Natural killer cell treated with Interleukin-12 subunit alpha and Interleukin-12 subunit beta and Interleukin-15 and Interleukin-18, amount 100 ng/mL, for 72 hours (primary cell): ENCODE measurements at places on chromosomes 3 and 15.
A peak's percentile ranks its signal among the peaks of the same experiment; 100 is the strongest.

GRCh38 chr3:65013053-65013452 lies 325.3 kb upstream of the ADAMTS9 start:
- DNase-seq: no peak

DNA sequence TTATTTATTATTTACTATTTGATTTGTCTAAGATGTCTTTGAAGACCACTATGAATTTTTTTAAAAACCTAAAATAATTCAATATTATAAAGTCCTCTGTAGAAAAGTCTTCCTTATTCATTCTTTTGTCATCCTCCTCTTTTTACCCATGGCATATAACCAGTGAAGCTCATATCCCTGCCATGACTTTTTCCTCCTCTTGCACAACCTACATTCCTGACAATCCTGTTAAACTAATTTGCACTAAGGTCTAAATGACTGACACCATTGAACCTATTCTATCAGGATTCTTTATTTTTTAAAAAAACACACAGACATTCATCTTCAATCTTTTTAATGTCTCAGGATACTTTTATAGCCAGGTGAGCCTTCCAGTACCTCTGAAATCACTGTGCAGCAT lies 159.9 kb upstream of the SLC2A2 start:
- DNase-seq: no peak

DNA sequence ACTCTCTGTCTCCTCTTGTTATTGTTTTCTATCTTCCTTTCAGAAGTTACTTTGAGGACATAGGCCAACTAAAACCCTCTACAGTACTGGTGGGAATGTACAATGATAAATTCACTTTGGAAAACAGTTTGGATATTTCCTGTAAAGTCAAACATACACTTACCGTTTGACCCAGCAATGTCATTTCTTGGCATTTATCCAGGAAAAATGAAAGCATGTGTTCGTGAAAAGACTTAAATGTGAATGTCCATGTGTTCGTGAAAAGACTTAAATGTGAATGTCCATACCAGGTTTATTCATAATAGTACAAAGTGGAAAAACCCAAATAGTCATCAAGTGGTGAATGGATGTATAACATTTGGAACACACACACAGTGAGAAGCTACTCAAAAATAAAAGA lies 361.5 kb upstream of the DPH6 start:
- DNase-seq: no peak

DNA sequence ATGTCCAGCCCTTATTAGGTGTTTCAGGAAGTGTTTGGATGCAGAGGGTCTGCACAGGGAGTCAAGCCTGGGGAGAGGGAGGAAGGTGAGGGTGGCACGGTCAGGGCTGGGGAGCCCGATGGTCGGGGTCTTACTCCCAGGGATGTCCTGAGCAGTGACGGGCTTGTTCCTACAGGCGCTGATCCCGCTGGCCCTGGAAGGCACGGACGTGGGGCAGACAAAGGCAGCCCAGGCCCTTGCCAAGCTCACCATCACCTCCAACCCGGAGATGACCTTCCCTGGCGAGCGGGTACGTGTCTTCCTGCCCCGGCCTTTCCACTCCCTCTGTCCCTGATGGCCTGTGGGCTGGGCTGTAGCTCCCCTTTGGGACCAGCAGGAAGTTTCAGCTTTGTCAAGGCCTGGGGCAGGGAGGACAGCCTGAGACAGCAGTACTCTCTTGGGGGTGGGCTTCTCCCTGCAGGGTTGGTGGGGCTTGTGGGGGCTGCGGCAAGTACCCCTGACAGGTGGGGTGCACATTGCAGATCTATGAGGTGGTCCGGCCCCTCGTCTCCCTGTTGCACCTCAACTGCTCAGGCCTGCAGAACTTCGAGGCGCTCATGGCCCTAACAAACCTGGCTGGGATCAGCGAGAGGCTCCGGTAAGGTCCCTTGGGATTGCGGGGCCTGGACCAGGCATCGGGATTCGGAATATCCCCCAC lies 4.6 kb upstream of the RCCD1 start:
- no peak for DNase-seq

DNA sequence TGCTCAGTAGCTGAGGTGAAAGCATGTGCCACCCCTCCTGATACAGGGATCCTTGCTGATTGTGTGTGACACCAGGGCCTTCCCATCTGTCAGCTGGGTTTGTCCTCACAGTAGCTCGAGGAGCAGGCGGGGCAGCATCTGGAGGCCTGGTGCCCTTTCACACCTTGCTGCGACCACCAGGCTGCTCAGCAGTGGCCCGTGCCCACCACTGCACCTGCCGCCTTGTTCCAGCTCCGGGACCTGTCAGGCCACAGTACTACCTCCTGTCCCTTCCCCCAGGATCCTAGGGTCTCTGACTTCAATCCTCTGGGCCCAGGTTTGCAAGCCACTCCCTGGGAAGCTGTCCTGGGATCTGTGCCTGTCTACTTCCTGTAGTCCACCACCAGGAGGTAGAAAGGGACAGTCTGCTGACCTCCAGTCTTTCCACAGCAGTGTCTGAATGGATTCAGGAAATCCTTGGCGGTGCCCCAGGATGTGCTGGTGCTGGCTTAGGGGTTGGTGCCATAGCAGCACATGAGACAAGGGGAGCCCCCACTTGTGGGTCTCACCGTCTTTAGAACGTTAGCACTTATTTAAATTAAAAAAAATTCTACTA lies 27.5 kb downstream of the APBA2 start:
- DNase-seq: peak; percentile 44

DNA sequence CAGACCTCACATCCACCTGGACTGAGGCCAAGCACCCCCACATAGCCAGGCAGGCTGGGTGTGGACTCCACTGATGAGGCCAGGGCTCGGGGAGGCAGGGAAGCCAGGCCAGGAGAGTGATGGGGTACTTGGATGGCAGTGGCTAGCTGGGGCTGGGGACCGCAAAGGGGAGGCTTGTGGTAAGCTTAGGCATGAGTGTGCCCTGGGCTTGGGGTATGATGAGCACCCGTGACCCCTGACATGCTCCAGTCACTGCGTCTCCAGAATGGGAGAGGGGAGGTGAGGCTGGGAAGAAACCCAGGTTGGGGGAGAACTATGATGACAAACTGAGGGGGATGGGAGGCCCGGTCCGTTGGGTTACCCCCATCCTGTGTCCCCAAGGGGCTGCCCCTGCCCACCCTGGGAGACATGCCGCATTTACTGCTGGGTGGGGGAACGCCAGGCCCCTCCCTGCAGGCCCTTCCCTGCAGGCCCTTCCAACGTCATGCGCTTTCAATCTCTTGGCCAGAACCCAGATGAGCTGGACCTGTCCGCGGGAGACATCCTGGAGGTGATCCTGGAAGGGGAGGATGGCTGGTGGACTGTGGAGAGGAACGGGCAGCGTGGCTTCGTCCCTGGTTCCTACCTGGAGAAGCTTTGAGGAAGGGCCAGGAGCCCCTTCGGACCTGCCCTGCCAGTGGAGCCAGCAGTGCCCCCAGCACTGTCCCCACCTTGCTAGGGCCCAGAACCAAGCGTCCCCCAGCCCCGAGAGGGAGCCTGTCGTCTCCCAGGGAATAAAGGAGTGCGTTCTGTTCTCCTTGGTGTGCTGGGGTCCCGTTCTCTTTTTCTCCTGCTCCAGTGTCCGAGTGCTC lies 34.1 kb downstream of the TSPAN3 start:
- DNase-seq: no peak
